ENCODE measurements at places on chromosomes 1 and 21.

GRCh38 chr1:223811634-223812101, 34.1 kb downstream of the TP53BP2 start:
- peaks cover 19% of the 10 kb centered on the region for H3K36me3 ChIP-seq
- H3K27ac ChIP-seq = no peak overlapping the region
- DNase-seq = no peak
- H3K27me3 ChIP-seq = no peaks in the 10 kb centered on the region
- H3K4me1 ChIP-seq = peaks cover 7% of the 10 kb centered on the region

DNA sequence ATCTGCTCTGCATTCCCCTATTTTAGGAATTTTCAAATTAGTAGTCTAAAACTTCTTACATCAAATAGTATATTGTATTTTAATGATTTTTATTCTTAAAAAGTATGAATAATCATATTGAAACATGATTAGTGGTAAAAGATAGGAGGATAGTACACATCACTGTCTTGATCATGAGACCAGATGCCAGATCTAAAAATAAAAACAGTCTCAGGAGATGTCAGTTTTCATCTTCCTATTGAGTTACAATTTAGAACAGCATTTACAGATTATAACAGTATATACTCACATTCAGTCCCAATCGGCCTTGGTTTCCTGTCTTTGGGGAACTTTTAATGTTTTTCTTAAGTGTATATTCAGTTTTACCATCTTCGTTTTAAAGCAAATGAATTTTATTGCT, 95.9 kb downstream of the USP25 start:
- no peak for DNase-seq
- H3K4me1 ChIP-seq = no peaks in the 10 kb centered on the region
- no peak overlapping the region for H3K4me3 ChIP-seq
- H3K27ac ChIP-seq = no peak overlapping the region
- H3K27me3 ChIP-seq = no peaks in the 10 kb centered on the region

DNA sequence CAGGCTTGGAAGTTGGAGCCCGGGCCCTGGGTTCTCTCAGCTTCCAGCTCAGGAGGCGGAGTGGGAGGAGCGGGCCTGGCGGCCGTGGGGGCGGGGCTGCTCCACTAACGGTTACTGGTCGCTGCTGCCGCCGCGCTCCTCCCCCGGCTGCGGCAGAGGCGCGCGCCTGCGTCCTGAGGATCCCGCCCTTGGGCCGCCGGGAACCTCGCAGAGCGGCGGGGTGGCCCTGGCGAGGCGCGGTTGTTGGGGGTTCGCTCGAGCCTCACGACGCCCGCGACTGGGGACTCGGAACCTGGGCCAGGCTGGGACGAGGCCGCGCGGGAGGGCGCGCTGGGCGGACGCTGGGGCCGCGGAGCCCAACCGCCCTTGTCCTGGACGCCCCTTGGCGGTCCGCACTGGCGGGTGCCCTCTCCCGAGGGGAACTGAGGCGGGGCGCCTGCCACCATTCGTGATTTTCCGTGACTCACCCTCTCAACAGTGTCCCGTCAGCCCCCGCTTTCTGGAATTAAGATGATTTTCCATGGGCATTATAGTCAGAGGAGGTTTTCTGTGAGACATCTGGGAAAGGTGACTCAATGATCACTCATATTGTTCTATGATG, 34.1 kb downstream of the OR2G3 start:
- H3K4me3 ChIP-seq = peak overlapping the region; percentile 44
- no peak overlapping the region for H3K27ac ChIP-seq
- DNase-seq = peak; percentile 71
- H3K27me3 ChIP-seq = no peaks in the 10 kb centered on the region
- no peaks in the 10 kb centered on the region for H3K36me3 ChIP-seq

DNA sequence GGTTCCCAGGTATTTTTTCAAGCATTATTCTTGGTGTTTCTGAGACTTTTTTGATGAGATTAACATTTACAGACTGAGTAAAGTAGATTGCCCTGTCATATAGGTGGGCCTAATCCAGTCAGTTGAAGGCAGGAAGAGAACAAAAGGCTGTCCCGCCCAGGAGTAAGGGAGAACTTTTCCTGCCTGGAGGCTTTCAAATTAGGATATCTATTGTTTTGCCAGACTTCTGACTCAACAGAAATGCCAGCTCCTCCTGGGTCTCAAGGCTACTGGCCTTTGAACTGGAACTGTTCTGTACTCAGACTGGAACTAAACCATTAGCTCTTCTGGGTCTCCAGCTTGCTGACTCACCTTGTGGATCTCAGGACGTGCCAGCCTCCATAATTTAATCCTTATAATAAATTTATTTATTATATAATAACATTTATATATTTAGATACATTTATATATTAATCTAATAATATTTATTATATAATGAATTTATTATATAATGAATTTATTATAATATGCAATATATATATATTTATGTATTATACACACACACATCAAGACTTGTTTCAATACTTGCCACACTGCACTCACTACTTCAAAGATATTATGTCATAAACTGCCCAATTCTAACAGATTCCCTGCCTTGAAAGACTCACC, 510.8 kb upstream of the B3GALT2 start:
- no peak overlapping the region for H3K4me3 ChIP-seq
- H3K36me3 ChIP-seq = no peaks in the 10 kb centered on the region
- no peak for DNase-seq
- H3K27me3 ChIP-seq = no peaks in the 10 kb centered on the region
- no peaks in the 10 kb centered on the region for H3K4me1 ChIP-seq
- no peak overlapping the region for H3K27ac ChIP-seq

GRCh38 chr21:41948901-41949300, 4.9 kb downstream of the C2CD2 start:
- H3K4me3 ChIP-seq = no peak overlapping the region
- DNase-seq = no peak
- no peaks in the 10 kb centered on the region for H3K36me3 ChIP-seq

DNA sequence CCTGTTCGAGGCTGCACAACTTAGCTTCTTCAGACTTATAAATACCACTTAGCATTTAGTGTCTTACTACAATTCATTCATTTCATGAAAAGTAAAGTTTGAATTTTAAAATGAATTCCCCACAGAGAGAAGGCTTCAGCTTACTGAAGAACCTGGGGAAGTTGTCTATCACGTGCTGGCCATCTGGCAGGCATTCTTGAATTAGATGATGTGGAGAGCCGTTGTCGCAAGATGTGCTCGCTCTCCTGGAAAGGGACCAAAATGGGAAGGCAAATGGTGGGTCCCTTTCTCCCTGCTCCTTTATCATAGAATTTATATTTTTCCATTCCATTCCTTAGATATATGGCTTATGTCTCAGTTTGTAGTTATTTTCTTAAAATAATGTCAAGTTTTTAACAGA, 90.5 kb downstream of the CD247 start:
- no peaks in the 10 kb centered on the region for H3K4me1 ChIP-seq
- no peak overlapping the region for H3K27ac ChIP-seq
- H3K4me3 ChIP-seq = no peak overlapping the region
- H3K36me3 ChIP-seq = no peaks in the 10 kb centered on the region

GRCh38 chr1:198169672-198170071, 12.9 kb downstream of the NEK7 start:
- no peaks in the 10 kb centered on the region for H3K36me3 ChIP-seq
- H3K4me3 ChIP-seq = no peak overlapping the region
- DNase-seq = no peak
- no peak overlapping the region for H3K27ac ChIP-seq
- H3K27me3 ChIP-seq = no peaks in the 10 kb centered on the region

DNA sequence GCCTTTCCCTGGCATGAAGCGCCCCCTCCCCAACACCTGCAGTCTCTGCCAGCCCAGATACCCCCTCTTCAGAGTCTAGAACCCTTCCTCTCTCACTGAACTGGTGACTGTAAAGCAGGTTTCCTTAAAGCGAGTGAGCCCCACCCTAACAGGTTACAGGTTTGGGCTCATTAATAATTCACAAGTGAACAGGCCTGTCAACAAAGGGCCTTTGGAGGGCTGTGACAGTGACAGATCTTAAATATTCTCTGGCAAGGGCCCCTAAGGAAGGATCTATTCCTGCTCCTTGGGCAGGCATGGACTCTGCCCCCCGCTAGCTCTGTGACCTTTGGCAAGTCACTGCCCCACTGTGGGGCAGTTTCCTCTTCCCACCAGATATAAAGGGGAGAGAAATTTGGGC, 5.6 kb upstream of the TTC39A start:
- no peaks in the 10 kb centered on the region for H3K4me1 ChIP-seq
- H3K4me3 ChIP-seq = no peak overlapping the region
- H3K27me3 ChIP-seq = no peaks in the 10 kb centered on the region
- no peaks in the 10 kb centered on the region for H3K36me3 ChIP-seq

- no peaks in the 10 kb centered on the region for H3K27me3 ChIP-seq
- H3K4me3 ChIP-seq = no peak overlapping the region
- DNase-seq = no peak
- no peaks in the 10 kb centered on the region for H3K4me1 ChIP-seq
These were observed 628.5 kb downstream of the SMYD3 start for GRCh38 chr1:245878585-245878984.

- no peaks in the 10 kb centered on the region for H3K4me1 ChIP-seq
- DNase-seq = no peak
- no peak overlapping the region for H3K4me3 ChIP-seq
- no peaks in the 10 kb centered on the region for H3K27me3 ChIP-seq
These were observed 14.6 kb downstream of the NGF start for GRCh38 chr1:115323366-115324004.

GRCh38 chr1:115867216-115867615, 26.3 kb upstream of the NHLH2 start:
- DNase-seq = no peak
- H3K4me3 ChIP-seq = no peak overlapping the region
- no peaks in the 10 kb centered on the region for H3K4me1 ChIP-seq
- no peak overlapping the region for H3K27ac ChIP-seq
- H3K36me3 ChIP-seq = no peaks in the 10 kb centered on the region
- H3K27me3 ChIP-seq = no peaks in the 10 kb centered on the region

DNA sequence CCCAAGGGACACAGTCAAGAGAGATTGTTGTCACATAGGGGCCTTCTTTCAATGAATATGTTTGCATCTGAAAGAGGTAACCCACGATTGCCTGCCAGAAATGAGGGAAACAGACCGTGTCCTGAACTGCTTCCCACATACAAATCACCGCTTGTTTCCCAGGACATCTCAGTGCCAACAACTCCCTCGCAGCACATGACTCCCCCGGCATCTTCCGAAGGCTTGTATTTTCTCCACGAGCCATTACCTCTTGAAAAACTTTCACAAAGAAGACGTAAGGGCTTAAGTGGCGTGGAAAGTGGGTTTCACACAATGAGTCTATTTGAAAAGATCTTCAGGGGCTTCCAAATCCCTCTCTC, 31.6 kb upstream of the PDE9A start:
- no peaks in the 10 kb centered on the region for H3K27me3 ChIP-seq
- no peaks in the 10 kb centered on the region for H3K4me1 ChIP-seq
- no peak for DNase-seq
- no peak overlapping the region for H3K4me3 ChIP-seq
- no peaks in the 10 kb centered on the region for H3K36me3 ChIP-seq

DNA sequence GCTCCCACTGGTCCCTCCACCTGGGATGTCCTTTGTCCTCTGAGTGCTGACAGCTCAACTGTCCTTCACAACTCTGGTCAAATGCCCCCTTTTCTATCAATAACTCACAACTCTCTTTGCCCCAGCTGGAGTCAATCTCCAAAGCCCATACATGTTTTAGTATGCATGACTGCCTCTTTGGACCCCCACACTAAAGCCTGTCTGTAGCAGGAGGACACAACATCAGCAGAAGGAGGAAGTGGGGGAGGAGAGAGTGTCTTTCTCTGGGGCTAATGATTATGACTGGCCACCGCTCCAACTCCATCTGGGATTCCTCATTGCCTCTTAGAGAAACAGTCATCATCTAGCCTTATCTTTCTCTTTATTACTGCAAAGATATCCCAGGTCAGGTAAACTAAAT, 186.6 kb upstream of the FGGY start:
- H3K27ac ChIP-seq = no peak overlapping the region
- H3K4me3 ChIP-seq = no peak overlapping the region
- no peaks in the 10 kb centered on the region for H3K27me3 ChIP-seq
- no peaks in the 10 kb centered on the region for H3K36me3 ChIP-seq
- no peak for DNase-seq
- no peaks in the 10 kb centered on the region for H3K4me1 ChIP-seq

GRCh38 chr1:167782946-167783345, 61.2 kb downstream of the MPZL1 start:
- H3K27ac ChIP-seq = no peak overlapping the region
- no peaks in the 10 kb centered on the region for H3K4me1 ChIP-seq
- no peak for DNase-seq
- H3K4me3 ChIP-seq = no peak overlapping the region
- peaks cover 17% of the 10 kb centered on the region for H3K36me3 ChIP-seq

DNA sequence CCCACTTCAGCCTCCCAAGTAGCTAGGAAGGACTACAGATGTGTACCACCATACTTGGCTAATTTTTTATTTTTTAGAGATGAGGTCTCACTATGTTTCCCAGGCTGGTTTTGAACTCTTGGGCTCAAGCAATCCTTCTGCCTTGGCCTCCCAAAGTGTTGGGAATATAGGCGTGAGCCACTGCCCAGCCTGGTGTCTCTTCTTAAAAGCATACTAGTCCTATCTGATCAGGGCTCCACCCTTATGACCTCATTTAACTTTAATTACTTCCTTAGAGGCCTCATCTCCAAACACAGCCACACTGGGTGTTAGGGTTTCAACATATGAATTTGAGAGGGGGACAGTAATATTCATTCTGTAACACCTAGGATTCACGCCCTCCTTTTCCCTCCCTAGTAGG, 130.9 kb downstream of the GLIS1 start:
- no peak overlapping the region for H3K4me3 ChIP-seq
- no peak overlapping the region for H3K27ac ChIP-seq
- no peak for DNase-seq

DNA sequence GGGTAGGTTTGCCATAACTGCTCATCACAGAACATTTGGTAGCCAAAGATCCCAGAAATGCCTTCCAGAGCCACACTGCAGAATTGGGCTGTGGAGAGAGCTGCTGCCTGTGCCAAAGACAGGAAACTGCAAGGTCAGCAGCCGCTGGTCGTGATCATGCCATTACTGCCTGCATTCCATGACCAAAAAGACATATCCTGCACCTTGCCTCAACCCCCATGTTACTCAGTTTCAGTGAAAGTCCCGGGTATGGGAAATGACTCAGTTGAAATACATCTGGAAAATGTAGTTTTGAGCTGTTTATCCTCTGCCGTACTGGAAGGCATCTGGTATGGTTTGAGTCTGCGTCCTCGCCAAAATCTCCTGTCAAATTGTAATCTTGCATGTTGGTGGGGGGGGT, 161.7 kb downstream of the FCRL5 start:
- no peak overlapping the region for H3K27ac ChIP-seq
- no peaks in the 10 kb centered on the region for H3K27me3 ChIP-seq
- no peaks in the 10 kb centered on the region for H3K4me1 ChIP-seq
- DNase-seq = no peak

- no peak overlapping the region for H3K27ac ChIP-seq
- no peaks in the 10 kb centered on the region for H3K4me1 ChIP-seq
- H3K27me3 ChIP-seq = no peaks in the 10 kb centered on the region
- H3K4me3 ChIP-seq = no peak overlapping the region
- DNase-seq = no peak
- H3K36me3 ChIP-seq = no peaks in the 10 kb centered on the region
These were observed 74.2 kb downstream of the SPATA46 start for GRCh38 chr1:162302306-162303003.

- no peak overlapping the region for H3K27ac ChIP-seq
- no peak for DNase-seq
- H3K4me3 ChIP-seq = no peak overlapping the region
- peaks cover 10% of the 10 kb centered on the region for H3K27me3 ChIP-seq
These were observed 3.0 kb downstream of the PRKCZ start for GRCh38 chr1:2053217-2053616.

GRCh38 chr21:38804789-38805327, 871 bp upstream of the ETS2 start:
- H3K4me3 ChIP-seq = peak overlapping the region; percentile 100
- peaks cover 5% of the 10 kb centered on the region for H3K36me3 ChIP-seq
- H3K27ac ChIP-seq = peak overlapping the region; percentile 99
- H3K4me1 ChIP-seq = peaks cover 15% of the 10 kb centered on the region

All from ascending aorta (tissue), 2 donors.